NCI-H187 treated with DMSO at 0.1 percent for 48 hours (cell line): ENCODE measurements at places on chromosomes 2 and 18.

- DNase-seq: no peak
These were observed 54.7 kb downstream of the THADA start for GRCh38 chr2:43541165-43541564.

DNA sequence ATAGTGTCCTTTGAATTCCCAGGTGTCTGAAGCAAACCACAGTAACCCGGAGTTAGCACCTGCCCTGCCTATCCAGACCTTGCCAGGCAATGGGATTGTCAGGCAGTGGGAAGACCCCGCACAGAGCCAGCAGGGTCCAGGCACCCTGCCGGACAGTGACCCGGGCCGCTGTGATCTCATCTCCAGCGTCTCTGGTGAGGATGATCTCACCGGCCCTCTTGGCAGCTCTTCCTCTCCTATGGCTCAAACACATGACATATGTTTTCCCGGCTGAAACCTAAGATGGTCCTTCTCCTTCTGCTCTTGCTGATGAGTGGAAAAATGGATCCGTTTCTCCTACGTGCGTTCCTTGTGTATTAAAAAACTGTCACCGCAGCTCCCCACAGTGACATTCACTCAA is 75.1 kb downstream of the ACOXL start:
- no peak for DNase-seq

DNA sequence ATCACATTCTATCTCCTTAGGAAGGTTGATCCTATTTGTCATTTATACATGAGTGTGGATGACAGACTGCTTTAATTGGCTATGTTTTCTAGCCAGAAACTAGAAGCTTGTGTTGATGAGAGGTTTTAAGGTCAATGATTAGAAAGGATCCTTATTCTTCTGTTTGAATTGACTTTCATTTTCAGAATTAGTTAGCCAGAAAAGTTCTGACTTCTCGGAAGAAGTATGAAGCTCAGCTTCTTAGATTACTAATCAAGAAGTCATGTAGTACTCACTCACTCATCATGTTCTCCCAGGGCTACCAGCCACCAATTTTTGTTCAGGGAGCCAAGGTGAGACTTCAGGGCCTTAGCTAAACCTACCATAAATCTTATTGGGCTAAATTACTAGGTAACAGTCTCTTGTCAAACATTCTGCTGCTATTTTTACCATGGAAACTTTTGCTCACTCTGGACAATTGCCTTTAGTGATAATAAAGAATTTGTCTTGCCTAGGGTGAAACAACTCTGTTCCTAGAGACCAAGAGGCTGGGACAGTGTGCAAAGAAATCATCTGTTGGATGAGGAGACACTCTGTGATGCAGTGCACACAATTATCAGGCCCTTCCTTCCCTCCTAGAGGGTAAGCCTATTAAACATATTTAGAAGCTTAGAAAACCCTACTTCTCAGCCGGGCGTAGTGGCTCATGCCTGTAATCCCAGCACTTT is 111.6 kb upstream of the DNMT3A start:
- no peak for DNase-seq

- DNase-seq: no peak
These were observed 46.8 kb downstream of the SH3BP4 start for GRCh38 chr2:234998404-234999211.

DNA sequence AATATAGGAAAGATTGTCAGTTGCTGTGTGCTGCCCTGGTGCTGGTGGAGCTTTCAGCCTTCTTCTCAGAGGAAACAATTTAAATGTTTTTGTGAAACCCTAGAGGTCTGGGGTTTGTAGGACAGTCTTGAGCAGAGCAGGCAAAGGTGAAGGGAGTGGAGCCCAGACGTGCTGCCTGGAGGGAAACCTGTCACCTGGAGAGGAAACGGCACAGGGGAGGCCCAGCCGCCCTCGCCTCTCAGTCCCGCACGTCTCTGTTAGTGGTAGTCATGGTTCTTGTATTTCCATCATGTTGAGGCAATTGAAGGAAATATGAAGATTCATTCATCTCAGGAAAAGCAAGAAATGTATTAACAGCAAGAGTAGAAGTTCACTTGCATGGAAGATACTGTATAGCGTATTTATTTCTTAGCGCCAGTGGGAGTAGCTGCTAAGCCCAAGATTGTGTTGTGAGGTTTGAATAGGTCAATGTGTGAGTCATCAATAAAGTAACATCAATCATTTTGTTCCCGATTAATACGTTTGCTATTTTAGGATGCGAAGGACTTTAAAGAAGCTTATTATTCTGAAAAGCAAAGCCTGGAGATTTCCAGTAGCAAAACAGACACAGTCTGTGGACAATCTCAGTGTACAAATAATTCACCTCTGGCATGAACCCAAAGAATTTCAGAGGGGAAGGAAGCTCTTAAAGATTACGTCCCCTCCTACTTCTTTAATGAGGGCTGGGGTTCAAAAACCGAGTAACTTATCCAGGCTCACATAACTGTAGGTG is 70.4 kb downstream of the LRRFIP1 start:
- no peak for DNase-seq

DNA sequence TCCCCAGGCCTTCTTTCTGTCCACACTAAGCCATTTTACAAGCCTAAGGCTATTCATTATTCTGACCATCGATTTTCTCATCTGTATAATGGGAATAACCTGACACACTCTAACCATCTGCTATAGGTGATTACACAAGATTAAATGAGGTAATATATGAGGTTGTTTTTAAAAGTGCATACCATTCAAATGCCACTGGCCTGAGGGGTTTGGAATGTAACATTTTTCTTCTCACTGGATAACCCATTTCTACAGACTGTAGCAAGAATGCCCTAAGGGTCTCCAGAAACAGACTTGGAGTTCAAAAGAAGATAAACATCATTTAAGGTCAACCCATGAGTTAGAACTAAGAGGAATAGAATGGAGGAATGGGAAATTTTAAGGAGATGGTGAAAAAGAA is 111.7 kb upstream of the SETBP1 start:
- no peak for DNase-seq

- DNase-seq: no peak
These were observed 606.2 kb downstream of the BCL11A start for GRCh38 chr2:59947209-59947608.

DNA sequence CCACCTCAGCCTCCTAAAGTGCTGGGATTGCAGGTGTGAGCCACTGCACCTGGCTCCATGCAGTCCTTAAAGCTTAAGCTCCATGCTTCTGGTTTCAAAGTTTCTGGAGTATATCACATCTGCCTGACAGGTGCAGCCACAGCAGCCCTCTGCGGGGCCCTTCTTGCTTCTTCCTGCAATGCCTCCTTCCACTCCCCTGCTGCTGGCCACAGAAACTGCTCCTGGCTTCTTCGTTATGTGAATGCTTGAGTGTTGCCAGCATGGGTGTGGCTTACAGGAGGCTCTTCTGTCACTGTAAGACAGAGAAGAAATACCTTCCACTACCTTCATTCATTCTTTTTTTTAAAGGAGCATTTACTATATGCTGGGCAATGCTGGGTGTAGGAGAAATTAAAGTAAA is 10.1 kb upstream of the CCBE1 start:
- no peak for DNase-seq

- no peak for DNase-seq
These were observed 95.5 kb upstream of the SNTG2 start for GRCh38 chr2:855177-855576.

DNA sequence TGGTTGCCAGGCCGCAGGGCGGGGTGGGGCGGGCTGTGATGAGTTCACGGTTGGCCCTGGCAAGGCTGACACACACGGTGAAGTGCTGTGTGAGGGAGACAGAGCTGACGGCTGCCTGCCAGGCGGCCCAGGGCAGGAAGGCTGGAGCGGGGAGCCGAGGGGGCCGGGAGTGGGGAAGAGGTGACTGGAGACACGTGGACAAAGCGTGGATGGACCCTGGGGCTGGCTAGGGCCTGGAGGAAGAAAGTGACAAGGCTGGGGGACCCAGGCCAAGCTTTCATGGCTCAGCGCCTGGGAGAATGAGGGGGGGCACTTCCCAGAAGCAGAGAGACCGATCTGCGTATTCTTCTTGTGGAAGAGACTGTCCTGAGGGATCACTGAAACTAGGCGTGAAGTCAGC is 123.2 kb downstream of the DYSF start:
- DNase-seq: no peak

GRCh38 chr2:69789175-69789721 is 40.2 kb upstream of the GMCL1 start:
- no peak for DNase-seq

GRCh38 chr18:58464104-58464625 is 164.7 kb downstream of the ALPK2 start:
- no peak for DNase-seq

DNA sequence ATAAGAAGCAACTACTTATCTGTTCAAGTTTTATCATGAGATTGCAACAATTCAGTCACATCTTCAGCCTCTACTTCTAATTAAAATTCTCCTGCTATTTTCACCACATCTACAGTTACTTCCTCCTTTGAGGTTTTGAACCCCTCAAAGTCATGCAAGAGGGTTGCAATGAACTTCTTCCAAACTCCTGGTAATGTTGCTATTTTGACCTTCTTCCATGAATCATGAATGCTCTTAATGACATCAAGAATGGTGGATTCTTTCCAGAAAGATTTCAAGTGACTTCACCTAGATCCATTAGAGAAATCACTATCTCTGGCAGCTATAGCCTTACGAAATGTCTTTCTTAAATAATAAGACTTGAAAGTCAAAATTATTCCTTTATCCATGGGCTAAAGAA is 1052.8 kb upstream of the NRXN1 start:
- DNase-seq: no peak

DNA sequence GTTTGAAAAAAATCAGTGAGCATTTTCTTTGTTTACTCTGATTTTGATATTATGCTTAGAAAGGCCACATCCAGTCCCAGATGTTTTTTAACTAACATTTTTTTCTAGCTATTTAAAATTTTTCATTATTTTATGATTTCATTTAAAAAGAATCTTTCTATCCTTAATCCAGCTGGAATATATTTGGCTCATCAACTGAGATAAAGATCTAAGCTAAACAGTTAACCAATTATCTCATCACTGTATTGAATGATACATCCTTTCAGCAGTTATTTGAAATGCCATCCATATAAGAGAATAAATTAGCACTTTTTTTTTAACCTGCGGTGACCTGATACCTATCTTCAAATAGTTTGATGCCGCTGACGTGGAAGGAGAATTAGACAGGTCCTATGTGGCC is 245.5 kb upstream of the COPS8 start:
- DNase-seq: no peak

DNA sequence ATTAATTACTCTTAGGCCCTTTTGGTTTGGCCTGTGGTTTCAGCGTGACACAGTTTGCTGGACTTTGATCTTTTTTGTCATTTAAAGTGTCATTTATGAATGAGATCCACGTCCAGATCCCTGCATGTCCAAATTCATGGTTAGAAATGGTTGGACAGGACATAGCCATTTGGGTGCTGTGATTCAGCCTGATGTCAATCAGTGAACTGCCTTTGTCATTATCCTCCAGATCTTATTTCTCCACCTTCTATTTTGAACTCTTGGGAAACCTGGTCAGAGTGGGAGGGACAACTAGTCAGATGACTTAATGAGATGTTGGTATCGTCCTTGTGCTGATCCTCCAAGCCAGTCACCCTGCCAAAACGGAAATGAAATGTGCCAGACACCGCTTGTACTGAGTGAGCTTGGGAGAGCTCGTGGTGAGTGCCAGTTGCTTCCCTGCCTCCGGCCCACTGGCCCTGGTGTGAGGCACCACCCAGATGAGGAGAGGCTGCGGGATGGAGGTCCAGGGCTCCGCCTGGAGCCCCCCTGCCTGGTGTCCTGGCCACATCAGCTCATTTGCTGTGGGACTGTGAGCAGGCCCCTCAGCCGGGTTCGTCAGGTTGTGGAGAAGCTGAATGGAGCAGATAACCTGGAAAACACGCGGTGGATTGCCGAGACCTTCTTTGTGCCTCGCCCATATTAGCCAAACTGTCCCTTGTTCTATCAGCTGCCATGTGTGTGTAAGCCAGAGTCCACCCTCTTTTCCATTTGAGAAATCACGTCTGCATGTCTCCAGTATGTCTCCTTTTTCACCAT is 70.1 kb downstream of the DGKD start:
- no peak for DNase-seq

DNA sequence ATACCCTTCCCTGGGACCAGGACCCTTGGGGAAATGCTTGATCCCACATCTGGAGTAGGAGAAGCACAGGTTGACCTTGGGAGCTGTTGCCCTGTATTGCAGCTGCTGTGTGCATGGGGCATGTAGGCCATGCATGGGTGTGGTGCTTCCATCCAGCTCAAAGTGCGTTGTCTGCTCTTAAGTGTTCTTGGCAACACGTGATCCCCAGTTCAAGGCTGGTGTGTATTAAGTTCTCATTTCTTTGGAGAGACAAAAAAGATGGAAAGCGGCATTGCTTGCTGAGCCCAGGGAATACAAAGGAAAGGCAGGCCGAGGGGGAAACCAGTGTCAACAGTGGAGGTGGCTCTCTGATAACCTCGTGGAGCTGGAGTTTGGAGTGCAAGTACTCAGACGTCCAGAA is 110.7 kb downstream of the RTP5 start:
- no peak for DNase-seq

DNA sequence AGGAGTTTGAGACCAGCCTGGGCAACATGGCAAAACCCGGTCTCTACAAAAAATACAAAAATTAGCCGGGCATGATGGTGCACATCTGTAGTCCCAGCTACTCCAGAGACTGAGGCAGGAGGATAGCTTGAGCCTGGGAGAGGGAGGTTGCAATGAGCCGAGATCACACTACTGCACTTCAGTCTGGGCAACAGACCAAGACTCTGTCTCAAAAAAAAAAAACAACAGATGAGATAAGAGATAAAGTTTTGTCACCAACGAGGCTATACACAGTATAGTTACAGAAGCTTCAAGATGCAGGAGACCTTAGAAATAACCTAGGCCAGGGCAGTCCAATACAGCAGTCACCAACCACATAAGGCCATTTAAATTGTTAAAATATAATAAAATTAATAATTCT is 9.4 kb downstream of the FAM124B start:
- no peak for DNase-seq

- DNase-seq: no peak
These were observed 49.6 kb upstream of the SPAG16 start for GRCh38 chr2:213234641-213235040.

GRCh38 chr2:225501022-225501421 is 101.5 kb downstream of the NYAP2 start:
- DNase-seq: no peak

DNA sequence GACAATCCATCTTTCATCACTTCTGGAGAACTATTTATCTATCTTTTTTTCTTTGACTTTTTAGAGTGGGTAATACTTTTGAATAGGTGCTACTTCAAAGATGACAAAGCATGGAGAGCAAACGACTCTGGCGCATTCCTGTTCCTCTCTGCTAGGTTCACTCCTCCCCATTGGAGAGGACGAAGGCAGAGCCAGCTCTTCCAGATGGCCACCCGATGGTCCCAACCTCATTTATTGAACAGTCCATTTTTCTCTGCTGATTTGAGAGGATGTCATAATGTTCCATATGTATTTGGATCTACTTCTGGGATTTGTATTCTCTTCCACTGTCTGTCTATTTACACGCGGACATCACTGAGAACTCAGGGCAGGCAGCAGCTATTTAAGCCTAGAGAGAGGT is 284.3 kb upstream of the CXCR4 start:
- no peak for DNase-seq

DNA sequence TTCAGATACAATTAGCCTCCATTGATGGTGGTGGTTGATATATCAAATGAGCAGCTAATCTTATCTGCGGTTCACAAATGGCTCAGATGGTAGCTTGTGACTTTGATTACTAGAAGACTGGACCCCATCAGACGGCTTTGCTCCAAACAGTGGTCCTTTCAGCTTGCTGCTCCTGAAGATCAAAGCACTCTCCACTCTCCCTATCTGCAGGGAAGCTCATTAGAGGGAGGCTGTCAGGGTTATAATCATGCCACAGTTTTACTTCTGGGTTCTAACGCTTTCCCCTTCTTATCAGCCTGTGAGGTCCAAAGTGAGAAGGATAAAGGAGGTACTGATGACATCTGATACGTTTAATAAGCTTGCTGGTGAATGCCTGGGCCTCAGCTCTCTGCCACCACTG is 247.1 kb upstream of the NT5C1B start:
- DNase-seq: no peak
